MCF 10A (cell line): ENCODE measurements at places on chromosomes 13 and 19.

DNA sequence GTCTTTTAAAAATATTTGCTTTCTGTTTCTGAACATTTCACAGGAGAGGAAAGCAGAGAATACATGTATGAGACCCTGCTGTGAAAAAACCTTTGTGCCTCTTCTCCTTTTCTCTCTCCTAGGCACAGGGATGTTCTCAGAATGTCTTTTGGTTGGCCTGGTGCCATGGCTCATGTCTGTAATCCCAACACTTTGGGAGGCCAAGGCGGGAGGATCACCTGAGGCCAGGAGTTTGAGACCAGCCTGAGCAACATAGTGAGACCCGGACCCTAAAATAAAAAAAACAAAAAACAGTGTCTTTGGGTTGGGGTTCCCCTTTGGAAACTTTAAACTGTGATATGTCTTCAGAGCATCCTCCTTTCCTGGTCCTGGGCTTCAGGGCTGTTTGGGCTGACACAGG is 1.5 kb downstream of the ZNF627 start:
- DNase-seq, result no peak

GRCh38 chr13:97600458-97601075 is 166.6 kb downstream of the RAP2A start:
- peak; percentile 83 for DNase-seq

DNA sequence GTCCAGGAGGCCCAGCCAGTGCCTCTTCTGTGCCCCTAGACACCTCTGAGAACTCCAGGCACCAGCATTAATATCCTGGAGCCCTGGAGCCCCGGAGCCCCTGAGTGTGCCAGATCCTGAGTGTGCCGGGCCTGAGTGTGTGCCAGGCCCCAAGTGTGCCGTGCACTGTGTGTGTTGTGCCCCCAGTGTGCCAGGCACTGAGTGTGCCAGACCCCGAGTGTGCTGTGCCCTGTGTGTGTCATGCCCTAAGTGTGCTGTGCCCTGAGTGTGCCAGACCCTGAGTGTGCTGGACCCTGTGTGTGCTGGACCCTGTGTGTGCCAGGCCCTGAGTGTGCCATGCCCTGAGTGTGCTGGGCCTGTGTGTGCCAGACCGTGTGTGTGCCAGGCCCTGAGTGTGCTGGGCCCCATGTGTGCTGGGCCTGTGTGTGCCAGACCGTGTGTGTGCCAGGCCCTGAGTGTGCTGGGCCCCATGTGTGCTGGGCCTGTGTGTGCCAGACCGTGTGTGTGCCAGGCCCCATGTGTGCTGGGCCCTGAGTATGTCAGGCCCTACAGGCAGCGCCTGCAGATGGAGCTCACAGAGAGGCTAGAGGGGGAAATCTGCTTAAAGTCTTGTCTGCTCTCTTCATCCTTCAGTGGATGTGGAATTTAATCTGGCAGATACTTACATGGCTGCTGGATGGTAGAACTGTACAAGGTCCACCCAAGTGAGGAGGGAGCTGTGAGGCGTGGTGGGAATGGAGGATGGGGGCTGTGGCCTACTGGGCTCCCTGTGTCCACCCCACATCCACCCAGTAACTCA is 53.9 kb downstream of the C13orf46 start:
- DNase-seq, result no peak

- DNase-seq, result peak; percentile 54
These were observed 566 bp downstream of the TIMM13 start for GRCh38 chr19:2426611-2427428.

- no peak for DNase-seq
These were observed 80.6 kb upstream of the CLDN10 start for GRCh38 chr13:95471960-95472359.

DNA sequence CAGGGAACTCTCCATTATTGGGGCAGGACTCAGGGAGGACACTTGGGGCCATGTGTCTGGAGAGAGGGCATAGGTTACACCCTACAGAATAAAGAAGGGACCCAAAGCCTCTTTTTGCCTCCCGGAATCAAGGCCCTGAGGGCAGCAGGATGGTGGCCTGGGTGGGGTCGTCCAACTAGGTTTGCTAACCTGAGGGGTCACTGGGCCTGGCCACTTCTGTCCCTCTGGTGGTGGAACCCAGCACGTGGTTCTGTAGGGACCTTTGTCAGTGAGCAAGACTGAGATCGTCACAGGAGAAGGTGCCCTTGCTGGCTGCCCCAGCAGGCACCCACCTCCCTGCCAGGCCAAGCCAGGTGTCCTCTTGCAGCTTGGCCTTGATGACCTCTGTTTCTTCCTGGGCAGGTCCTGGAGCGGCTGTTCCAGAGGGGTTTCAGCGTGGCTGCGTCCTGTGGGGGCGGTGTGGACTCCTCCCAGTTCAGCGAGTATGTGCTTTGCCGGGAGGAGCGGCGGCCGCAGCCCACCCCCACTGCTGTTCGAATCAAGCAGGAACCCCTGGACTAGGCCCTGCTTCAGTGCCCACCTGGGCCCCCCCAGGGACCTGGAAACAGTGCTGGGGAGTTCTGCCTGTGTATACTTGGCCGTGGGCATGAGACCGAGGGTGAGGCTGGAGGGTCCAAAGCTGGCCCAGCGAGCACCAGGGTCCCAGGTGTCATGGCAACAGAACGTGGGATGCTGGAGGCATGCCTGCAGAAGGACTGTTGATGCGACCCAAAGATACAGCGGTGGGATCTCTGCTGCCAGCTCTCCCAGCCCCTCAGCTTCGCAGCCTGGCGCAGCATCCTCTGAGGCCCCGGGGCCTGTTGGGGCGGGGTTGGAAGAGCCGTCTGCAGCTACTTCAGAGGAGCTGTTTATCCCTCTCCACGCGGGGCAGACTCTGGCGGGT is 16.0 kb downstream of the KCTD15 start:
- DNase-seq, result no peak

GRCh38 chr19:35212241-35212640 is 16.3 kb downstream of the FAM187B start:
- DNase-seq, result no peak

- DNase-seq, result no peak
These were observed 392.8 kb downstream of the SLITRK6 start for GRCh38 chr13:85406269-85406975.

DNA sequence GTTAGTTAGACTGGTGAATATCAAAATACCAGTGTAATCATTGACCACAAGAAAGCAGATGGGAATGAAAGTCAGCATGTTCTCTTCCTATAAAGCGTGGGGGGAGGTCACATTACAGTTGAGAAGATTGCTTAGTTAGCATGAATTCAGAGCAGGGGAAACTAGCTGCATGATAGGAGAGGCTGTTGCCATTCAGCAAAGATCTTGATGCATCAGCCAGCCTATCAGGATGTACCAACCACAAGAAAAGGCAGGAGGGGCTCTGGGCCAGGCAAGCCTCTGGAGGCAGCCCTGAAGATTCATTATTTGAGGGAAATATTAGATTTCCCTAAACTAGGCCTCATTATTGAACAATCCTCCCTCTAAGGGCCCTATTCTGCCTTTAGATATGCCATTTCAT is 5.0 kb upstream of the MTMR6 start:
- DNase-seq, result no peak

DNA sequence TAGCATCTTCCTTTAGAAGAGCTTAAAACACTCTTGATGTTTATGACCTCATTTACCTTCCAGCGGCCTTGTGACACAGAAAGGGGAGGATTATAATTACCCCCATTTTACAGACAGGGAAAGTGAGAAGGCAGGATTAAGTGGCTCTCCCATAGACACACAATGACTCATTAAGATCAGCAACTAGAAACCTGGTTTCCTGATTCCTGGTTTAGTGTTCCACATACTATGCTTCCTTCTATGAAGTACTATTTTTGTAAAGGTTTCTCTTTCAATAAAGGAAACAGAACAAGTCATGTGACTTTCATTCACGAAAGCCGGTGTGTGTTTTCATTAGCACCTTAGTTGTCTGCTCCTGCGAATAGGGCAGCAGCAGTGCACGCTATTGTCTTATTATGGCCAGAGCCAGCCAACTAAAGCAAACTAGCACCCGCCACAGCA is 8.3 kb downstream of the IRS2 start:
- peak; percentile 81 for DNase-seq

DNA sequence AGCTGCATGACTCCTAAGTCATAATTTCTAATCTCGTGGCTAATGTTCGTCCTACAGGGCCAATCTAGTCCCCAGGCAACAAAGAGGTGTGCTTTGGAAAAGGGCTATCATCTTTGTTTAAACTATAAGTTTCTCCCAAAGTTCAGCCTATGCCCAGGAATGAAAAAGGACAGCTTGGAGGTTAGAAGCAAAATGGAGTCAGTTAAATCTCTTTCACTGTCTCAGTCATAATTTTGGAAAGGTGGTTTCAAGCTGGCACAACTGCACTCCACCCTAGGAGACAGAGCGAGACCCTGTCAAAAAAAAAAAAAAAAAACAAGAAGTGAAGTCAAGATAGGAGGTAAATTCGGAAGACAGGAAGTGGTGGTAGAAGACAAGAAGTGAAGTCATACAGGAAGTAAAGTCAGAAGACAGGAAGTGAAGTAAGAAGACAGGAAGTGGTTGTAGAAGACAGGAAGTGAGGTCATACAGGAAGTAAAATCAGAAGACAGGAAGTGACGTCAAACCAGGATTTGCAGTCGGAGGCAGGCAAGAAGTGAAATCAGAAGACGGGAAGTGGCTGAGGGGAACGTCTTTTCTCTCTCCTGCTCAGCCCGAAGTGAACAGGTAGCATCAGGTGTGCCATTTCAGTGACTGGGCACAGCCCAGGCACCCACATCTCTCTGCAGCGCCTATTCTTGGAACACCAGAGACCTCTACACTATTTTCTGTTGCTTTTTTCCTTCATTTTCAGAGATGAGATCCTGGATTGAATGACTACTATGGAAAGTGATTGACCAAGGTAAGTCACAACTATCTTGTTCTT is 32.2 kb downstream of the GP6 start:
- peak; percentile 85 for DNase-seq

DNA sequence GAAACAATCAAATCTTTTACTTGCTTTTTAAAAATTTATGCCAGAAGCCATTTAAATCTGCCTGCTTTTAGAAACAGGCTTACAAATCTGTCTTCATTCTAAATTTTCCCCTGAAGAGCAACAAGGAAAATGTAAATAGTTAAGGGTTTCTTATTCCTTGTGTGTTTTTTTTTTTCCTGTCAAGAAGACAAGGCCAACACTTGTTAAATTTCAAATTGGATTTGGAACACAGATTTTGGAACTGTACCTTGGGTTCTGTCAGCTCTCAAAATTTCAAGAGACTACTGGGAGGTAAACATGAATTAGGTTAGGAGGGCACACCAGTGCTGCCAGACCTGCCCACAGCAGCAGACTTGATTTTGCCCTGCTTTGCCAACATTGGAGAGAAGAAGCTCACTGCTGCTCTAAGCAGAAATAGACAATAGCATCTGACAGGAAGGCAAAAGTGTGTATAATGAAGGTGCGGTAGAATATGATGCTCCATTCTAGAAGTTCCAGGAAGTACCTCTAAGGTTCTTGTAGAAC is 121.7 kb downstream of the NHLRC3 start:
- DNase-seq, result no peak

DNA sequence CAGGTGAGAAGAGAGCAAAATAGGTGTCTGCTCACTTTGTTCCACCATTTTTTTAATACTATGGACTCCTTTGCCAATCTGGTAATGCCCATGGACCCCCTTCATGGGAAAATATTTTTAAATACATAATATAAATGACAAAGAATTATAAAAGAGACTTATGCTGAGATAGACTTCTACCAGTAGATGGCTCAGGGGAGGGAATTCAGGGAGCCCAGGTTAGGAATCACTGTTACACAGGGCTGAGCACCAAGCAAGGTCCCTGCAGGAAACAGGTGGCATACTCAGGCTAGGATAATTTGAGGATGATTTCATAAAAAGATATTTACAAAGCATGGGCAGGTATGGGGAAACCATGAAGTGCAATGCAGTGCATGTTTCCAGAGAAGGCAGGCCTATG is 525.9 kb downstream of the FGF9 start:
- DNase-seq, result no peak

DNA sequence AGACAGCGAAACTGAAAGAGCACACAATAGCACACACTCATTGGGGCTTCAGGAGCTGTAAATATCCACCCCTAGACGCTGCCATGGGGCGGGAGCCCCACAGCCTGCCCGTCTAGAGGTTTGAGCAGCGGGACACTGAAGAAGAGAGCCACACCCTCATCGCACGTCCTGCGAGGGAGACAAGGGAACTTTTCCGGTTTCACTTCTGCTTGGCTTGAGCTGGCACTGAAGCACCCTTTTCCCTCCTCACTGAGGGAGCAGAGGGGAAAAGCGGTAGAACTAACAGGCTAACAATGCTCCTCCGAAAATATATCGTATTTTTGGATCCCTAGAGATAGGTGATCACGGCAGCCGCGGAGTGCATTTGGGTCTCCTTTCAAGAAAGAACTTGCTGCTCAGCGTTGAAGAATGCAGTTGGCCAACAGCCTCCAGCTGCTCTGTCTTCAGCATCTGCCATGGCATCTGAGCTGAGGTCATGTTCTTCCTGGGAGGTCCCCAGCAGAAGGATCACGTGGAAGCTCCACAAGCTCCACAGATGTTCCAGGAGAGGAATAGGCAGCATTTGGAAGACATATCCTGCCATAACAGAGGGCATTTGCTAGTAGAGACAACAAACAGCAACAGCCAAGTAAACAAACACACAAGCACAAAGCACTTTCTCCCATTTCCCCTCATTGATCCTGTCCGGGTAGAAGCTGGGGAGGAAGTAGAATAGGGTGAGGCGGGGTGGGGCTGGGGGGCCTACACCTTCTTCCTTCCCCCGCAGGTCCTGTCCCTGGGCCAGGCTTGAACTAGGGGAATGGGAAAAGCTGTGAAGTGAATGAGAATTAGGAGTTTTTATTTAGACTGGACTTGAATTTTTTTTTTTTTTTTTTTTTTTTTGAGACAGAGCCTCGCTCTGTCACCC is 44.8 kb upstream of the ALOX5AP start:
- DNase-seq, result peak; percentile 75

DNA sequence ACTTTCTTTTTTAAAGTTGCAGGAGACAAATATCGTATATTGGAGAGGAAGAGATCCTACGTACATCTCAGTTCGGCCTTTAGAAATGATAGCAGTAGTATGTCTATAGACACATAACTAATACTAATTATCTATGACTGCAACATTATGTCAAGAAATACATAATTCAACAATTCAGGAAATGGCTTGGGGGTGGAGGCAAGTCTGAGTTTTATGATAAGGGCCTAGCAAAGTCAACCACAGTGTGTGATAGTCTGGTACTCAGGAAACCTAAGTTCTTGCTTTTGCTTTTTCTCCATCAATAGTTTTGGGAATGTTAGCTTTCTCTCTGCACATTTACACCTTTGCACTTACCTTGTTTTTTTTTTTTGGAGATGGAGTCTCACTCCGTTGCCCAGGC is 27.5 kb upstream of the OBI1 start:
- DNase-seq, result no peak

- DNase-seq, result no peak
These were observed 82.0 kb upstream of the WASF3 start for GRCh38 chr13:26475176-26476110.

- peak; percentile 36 for DNase-seq
These were observed at the start of gene CAMSAP3 for GRCh38 chr19:7595466-7596133. CAMSAP3 (plus strand) TSS chr19:7595863; CDS start chr19:7596003, 140 bp downstream.

GRCh38 chr19:406971-407510 is 1.9 kb downstream of the C2CD4C start:
- no peak for DNase-seq

- peak; percentile 98 for DNase-seq
These were observed at the start of gene SAE1 for GRCh38 chr19:47130589-47131227. SAE1 (plus strand) TSS chr19:47130835; CDS start chr19:47130931, 96 bp downstream.

GRCh38 chr13:111626371-111627305 is 306.2 kb downstream of the TEX29 start:
- no peak for DNase-seq
